Fibroblast of gingiva (primary cell): ENCODE measurements at places on chromosomes 2 and 18.
A peak's percentile ranks its signal among the peaks of the same experiment; 100 is the strongest.

- no peak for DNase-seq
These were observed 386.0 kb downstream of the IRS1 start for GRCh38 chr2:226413498-226414130.

GRCh38 chr18:21264651-21265050 is 22.6 kb downstream of the GREB1L start:
- DNase-seq, result peak; percentile 27

DNA sequence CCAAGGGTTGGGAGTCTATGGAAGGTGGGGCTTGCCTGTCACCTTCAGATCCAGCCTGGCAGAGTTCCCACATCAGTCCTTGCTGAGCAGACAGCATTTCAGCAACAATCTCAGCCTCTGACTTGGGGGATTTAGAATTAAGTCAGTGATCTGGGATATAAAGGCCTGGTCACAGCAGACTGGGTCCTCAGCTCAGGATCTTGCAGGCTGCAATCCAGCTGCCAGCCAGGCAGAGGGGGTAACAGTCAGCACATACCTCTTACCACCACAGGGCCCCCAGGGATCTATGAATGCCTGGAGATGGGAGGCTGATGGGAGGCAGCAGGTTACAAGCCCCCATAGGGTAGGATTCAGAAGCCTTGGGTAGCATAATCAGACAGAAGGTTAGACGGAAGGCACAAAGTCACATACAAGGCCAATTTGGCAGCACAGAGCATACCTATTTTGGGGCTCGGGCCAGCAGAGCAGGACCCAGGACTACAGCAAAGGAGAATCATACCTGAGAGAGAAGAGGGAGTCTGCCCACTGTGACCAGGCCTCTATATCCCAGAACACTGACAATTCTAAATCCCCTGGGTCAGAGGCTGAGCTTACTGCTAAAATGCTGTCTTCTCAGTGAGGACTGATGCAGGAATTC is 163.5 kb downstream of the MTCL1 start:
- no peak for DNase-seq

DNA sequence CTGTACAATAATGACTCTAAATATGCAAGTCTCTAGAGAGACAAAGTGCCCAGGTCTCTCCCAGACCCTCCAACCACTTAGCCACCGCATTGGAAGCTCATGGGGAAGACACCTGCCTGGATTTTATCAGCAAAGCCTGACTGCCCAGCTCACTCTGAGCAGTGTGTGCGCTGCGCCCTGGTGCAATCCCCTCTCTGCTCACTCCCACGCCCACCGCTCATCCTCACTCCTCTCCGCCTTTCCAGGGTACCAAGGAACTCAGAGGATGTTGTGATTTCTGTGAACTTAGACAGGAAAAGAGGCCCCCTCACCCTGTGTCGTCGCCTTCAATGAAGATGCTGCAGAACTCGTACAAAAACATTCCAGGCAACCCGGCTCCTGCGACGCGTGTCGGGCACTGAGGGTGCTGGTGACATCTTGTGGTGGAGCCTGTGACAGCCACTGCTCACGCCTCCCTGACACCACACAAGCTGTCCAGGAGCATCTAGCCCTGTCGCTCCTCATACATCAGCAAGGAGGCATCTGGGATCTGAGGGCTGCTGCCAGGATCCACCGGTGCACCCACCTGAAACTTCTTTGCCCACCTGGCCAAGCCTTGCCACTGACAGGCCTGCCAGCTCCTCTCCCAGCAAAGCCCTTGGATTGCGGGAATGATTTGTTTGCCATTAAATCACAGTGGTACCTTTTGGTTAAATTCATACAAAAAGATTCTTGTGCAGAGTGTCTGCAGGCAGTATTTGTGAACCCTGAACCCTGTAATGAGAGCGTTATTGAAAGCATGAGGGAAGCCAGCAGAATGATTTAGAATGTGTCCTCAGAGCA is 220.4 kb downstream of the ZNF516 start:
- DNase-seq, result no peak

GRCh38 chr2:238136820-238137537 is 1.5 kb upstream of the KLHL30 start:
- peak; percentile 85 for DNase-seq

DNA sequence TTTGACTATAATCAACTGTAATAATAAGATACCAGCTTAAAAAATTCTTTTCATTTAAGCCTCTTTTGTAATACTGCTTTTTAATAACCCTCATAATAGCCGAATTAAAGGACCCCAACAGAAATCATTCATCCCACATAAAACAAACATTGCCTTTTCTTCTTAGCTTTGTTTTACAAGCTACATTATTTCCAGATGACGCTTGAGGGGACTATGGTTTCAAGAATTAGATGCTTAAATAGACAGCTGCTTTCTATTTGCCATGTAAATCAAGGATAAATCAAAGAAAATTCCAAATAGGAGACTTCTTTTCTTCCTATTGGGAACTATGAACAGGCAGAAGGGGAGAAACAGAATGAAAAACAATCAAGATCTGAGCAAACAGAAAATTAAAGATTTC is 200.7 kb upstream of the SMAD7 start:
- DNase-seq, result peak; percentile 8

GRCh38 chr2:192215096-192215877 is 20.6 kb upstream of the TMEFF2 start:
- DNase-seq, result no peak

DNA sequence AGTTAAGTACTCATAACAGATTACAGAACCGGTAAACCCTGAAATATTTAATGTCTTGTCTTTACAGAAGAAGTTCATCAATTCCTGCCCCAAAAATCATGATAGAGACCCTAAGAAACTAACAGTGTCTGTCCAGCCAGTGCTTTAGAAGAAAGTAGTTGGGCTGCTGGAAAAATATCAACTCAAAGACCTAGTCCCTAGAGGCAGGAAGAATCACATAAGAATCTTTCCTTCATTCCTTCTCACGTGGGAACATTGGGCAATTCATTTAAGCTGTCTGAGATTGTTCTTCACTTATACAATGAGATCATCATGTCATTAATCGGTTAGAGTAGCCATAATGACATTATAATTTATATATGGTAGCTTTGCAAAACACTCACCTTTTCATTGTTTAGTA is 156.4 kb downstream of the CCBE1 start:
- DNase-seq, result peak; percentile 83

DNA sequence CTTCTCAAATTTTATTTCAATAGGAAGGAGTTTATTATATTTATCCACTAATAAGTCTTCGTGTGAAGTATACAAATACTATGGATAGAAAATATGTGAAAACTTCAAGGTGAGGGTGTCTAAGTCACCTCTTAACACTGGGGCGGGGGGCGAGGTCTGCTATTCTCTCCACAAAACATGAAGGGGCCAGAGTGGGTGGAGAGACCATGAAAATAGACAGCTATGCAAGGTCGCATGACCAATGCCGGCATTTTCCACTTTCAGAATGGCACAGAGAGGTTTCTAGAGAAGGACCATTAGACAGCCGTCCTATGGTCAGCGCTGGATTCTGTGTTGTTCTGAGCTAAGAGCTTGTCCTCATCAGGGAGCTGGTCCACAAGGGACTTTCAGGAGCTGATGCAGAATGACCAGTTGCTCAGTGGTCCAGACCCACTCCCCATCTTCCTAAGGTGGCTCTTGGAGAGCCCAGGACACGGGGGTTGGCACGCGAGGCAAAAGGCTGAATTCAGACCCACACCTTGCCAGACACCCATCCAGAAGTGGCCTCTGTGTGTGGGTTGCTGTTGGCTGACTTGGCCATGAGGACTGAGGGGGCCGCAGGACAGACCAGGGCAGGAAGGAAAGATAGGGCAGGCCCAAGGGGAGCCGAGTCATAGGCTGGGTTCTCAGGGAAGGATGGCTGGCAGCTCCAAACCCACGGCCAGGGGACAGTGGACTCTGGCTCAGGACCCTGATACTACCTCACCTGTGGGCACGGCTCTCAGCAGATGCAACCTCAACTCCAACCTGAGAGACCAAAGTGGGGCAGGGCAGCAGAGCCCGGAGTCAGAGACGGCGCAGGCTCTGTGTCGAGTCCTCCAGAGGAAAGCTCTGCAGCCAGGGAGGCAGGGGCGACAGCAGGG is 69.8 kb downstream of the NDUFA10 start:
- no peak for DNase-seq

DNA sequence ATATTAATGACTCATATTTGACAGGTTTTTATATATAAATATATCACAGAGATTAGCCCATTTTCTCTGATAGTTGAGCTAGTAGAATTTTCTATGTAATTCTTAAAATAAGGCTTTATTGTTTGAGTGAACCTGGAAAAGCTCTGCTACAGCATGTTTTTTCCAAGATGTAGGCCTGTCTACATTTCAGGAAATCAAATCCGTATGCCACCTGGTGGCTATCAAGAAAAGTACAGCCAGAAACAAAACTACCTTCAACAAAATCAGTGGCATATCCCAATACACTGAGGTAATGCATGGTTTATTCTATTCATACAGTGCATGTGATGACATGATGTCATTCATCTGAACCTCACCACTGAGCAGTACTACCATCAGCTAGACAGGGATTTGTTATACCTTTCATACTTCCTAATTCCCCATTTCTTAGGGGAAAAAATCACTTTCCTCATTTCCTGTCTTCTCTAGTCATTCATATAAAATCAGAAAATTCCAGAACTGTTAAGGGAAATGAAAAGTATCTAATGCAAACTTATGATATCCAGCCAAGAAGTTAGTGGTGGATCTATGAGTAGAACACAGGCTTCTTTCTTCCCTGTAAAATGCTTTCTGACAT is 310.4 kb upstream of the SYT4 start:
- DNase-seq, result peak; percentile 35

GRCh38 chr18:68962623-68963022 is 164.7 kb downstream of the CCDC102B start:
- no peak for DNase-seq

GRCh38 chr18:41763361-41763760 is 191.7 kb upstream of the PIK3C3 start:
- DNase-seq, result no peak

- DNase-seq, result no peak
These were observed 33.5 kb downstream of the BARD1 start for GRCh38 chr2:214775971-214776370.

GRCh38 chr2:171247741-171248662 is 87.3 kb upstream of the TLK1 start:
- no peak for DNase-seq

- DNase-seq, result no peak
These were observed 12.0 kb upstream of the GALM start for GRCh38 chr2:38653715-38654527.

GRCh38 chr18:564708-565561 is 15.2 kb upstream of the CETN1 start:
- no peak for DNase-seq

- DNase-seq, result no peak
These were observed 4.0 kb upstream of the COL3A1 start for GRCh38 chr2:188970211-188970610.

DNA sequence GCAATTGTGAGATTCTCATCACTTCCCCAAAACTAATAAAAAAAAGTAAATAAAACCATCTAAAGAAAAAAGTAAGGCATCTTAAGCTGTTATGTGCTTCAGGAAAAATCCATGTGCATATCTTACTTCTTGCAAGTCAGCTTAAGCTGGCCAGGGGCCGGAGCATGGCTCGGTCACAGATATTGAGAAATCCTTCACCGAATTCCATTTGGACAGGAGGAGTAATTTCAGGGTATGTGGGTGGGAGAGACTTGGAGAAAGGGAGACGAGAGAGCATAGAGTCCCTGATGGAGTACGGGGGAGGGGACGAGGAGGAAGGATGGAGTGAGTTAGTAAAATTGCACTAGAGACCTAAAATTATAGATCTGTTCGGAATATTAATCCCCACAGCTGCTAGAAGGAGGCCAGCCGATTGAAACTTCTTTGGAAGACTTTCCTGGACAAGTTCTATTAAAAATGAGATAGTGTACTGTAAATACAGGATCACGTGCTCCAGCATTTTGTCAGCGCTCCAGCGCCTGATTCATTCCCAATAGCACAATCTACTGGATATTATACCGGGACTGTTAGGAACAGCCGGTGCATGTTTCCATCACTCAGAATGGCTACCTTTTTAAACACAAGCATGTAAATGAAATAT is 438.5 kb downstream of the ZNF516 start:
- DNase-seq, result no peak

DNA sequence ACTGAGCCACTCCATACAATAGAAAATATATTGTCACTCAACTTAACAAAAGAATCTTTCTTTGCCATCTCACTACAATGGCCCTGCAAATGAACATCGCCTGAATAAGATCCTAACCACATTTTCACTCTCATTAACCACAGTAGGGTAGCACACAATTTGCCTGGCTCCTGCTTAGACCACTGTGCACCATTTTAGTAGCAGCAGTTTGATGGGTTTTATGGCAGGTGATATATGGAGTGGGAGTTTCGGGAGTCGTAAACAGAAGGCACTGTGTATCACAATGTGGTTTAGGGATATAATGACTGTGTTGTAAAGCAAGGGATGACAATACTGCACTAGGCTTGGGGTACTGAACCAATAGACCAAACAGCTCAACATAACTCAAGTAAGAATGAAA is 617.4 kb downstream of the BCL11A start:
- DNase-seq, result no peak

DNA sequence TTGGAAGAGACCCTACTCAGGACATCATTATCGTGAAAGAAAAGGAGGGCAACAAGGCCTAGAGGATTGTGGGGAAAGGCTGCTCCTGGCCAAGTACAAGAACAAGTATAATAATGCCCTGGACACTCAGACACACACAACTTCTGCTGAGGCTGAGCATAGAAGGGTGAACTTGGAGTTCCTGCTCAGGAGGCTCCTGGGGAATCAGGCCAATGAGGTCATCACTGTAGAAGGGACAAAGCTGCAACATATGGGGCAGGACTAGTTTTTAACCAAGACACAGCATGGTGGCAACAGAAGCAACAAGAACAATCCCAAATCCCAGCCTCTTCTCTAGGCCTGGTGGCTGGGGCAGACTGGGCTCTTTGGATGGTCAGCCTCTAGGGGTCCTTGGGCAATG is 102.6 kb downstream of the POLR1A start:
- no peak for DNase-seq

DNA sequence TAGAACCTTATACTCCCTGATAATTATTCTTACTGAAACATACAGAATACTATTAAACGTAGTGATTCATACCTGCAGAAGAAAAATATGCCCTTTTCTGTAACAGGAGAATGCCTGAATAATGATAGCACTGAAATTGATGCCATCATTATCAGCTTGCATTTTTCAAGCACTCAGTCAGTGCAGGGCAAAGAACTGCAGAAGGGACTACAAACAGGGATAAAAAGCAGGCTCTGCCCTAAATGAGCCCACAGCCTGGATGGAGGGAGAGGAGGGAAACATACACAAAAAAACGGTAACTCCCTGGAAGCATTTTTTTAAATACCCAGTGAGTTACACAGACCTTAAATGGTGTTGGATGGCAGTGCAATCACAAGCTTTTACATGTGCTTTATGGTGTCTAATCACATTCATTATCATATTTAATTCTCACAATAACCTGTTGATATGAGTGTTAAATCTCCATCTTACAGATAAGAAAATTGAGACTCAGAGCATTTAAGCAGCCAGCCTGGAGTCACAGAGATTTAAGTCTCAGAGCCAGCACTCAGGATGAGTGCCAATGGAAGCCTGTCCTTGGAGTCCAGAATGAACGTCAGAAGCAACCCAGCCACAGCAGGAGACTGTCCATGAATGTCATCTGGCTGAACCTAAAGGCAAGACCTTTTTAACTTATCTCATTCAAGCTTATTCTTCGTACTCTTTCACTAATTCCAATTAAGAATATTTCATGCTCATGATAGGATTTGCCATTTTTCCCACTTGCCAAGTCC is 139.3 kb upstream of the CTNNA2 start:
- DNase-seq, result no peak
